ENCODE measurements at places on chromosomes 16 and 17. TPM values are rescaled to one million over a fixed set of nuclear protein-coding genes. Genes with fewer than 3 reads are reported as not detected.

DNA sequence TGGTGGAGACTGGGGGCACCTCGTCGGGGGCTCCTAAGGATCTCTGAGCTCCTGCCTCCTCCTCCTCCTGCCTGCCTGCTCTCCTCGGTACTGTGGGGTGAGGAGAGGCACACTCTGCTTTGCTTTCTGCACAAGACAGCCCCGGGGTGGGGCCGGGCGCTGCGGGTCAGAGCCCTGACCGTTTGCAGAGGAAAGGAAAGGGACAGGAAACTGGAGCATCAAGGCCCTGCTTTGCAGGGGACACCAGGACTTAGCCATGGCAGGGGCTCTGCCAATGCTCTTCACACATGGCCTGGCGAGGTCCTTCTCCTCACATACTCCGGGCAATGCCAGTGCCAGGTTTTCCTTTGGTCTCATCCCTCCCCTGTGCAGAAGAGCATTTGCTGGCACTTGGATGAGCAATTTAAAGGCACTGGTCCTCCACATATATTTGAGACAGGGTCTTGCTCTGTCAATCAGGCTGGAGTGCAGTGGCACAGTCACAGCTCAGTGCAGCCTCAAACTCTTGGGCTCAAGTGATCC is 23.8 kb upstream of the DOC2B start:
- no peak for DNase-seq

DNA sequence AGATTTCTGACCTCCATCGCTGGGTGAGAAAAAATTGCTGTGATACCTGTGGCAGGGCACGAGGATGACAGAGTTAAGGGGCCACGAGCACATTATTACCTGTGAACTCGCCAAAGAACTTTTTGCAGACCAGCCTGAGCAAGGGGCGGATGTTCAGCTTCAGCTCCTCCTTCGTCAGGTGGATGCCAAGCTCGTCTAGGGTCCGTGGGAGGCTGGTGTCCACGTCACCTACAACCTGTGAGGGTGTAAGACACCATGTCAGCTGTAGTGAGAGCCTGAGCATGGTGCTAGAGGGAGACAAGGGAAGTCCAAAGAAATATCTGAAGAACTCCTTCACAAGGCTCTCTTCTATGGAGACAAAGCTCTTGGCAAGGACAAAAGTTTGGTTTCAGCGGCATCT is 17.1 kb downstream of the HIGD1B start:
- no peak for DNase-seq

GRCh38 chr17:82007228-82007494 is 15.5 kb downstream of the CENPX start:
- DNase-seq = no peak

DNA sequence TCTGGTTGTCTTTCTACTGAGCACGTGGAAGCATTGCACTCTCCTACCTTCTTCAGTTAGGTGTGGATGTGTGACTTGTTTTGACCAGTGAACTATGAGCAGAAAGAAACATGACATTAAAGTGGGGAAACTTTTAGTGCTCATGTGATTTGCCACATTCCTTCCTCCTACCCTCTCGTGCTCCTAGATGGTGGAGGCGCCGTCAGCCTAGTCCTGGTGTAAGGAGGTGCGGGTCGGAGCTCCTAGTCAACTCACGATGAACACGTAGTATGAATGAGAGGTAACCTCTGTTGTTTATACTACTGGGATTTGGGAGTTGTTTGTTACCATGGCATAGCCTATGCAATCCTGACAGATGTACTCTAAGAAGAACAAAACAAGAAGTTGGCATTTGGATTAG is 47.4 kb downstream of the KSR1 start:
- no peak for DNase-seq

GRCh38 chr16:87559945-87560344 is 42.4 kb upstream of the JPH3 start:
- no peak for DNase-seq

TBX2 gene
- not detected for total RNA-seq

ZFP3 gene
- total RNA-seq = 0.18 TPM

Measured in H9 (cell line).